ENCODE measurements at places on chromosomes 4 and X.

- no peak for DNase-seq
Measured at GRCh38 chr4:158259955-158260575, 49.8 kb downstream of the TMEM144 start.

DNA sequence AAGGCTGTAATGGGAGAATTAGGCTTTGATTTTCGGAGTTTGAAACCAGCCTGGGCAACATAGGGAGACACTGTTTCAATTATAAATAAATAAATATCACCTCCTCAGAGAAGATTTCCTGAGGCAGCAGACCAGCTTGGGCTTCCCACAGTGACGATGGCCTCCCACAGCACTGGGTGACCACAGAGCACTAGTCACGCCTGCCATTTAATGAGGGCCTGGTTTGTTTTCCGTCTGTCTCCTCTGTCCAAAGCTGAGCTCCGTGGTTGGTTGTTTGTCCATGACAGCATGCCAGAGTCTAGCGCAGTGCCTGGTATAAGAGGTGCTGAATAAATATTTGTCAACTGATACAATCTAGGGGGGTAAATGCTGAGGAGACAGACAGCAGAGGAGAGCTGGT, 10.4 kb upstream of the PDGFRA start:
- no peak for DNase-seq

- DNase-seq, result no peak
Measured at GRCh38 chr4:156693557-156693956, 278.0 kb downstream of the PDGFC start.

GRCh38 chrX:119045884-119046283, 26.9 kb upstream of the CT47C1 start:
- DNase-seq, result no peak

GRCh38 chr4:76267811-76268210, 16.3 kb downstream of the FAM47E start:
- DNase-seq, result no peak

GRCh38 chrX:137352101-137352660, 213.7 kb upstream of the ZIC3 start:
- no peak for DNase-seq

DNA sequence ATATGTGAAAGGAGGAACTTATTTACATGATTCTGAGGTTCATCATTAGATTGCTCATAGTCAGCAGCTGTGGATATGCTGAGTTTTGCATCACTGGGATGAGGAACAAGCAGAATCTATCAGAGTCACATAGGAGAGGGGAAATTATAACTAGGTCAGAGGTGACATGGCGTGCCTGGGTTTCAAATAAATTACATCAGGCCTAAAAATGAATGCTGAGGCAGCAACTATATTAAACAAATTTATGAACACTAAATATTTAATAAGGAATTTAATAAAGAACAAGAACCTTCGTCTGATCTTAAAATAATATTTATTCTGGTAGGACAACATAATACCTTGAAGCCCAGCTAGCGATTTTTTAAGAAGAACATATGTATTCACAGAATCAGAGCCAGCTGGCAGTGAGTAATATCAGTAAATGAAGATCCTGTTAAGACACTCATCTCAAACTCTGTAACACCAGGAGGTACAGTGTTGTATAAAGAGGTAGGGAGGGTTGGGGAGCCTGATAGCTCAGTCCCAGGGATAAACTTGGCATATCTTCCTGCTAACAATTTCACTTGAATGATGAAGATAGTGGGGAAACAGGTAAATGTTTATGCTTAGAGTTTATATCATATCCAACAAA, 60.9 kb upstream of the HS3ST1 start:
- no peak for DNase-seq

DNA sequence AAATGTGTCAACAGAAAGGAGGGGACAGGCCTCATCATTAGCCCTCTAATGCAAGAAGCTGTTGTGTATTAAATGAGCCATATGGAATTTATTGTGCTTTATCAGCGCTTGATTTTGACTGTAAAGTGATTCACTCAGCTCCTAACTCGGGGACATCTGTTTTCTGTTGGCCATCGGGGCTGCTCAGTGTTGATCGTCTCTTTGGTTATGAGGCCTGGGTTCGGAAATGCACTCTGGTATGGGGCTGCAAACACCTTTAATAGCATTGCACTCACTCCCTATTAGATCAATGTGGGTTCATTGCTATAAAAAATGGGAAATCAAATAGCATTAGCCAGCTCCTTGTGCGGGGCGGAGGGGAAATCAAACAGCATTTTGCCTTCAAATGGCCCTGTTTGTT, 6.4 kb downstream of the ARX start:
- DNase-seq, result no peak

GRCh38 chr4:145180298-145181090, at the start of gene OTUD4:
OTUD4 (minus strand) TSS chr4:145180589; CDS start chr4:145179973, 616 bp downstream.
- peak; percentile 98 for DNase-seq

GRCh38 chr4:187883836-187884475, 111.6 kb upstream of the ZFP42 start:
- DNase-seq, result no peak
